Mucosa of descending colon (tissue), 3 donors: ENCODE measurements at places on chromosomes 11 and 22. TPM values are rescaled to one million over a fixed set of nuclear protein-coding genes. Genes with fewer than 3 reads are reported as not detected.

Gene CTSF
- total RNA-seq = 5.8 TPM

Gene OR51B5
- not detected for total RNA-seq

DNA sequence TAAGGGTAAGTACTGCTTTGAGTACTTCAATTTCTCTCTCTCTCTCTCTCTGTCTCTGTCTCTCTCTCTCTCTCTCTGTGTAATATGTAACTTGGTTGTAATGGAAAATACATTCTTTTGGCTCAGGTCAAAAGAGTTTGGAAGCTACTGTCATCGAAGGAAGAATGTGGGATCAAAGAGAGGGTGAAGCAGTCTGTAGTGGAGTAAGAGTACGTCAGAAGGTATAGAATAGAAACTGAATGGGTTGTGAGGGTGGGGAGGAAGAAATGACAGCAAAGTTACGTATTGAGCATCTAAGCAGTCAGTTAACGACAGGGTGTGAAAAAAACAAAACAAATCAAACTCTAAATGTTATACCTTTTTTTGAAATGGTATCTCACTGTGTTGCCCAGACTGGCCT lies 10.0 kb downstream of the NCAM1 start:
- DNase-seq = no peak

DNA sequence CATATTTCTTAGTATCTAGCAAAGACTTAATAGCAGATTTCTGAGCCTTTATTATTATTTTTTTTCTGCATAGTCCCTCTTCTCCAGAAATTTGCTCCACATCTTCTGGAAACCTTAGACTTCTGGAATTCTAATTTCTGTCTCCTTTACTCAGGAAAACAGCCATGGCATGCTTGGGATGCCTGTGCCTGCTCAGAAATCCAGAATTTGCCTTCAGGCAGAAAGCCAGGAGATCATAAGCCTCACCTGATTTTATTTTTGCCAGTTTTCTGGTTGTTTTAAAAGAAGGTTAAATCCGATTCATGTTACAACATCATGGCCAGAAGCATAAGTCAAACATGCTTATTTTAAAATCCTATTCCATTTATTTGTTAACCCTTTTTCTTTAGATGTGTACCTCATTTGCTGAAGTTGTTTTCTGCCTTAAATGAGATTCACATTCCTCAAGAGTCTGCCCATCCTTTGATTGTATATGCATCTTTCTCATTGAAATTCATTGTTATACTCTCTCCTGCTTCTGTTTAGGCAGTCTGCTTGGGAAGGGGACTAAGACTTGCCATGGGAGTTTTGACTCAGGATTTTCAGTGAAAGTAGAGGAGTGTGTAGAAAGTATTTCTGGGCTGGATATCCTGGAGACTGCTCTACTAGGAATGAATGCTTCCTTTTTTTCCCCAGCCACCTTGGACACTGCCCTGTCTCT lies 37.1 kb downstream of the SIK2 start:
- DNase-seq = no peak

DNA sequence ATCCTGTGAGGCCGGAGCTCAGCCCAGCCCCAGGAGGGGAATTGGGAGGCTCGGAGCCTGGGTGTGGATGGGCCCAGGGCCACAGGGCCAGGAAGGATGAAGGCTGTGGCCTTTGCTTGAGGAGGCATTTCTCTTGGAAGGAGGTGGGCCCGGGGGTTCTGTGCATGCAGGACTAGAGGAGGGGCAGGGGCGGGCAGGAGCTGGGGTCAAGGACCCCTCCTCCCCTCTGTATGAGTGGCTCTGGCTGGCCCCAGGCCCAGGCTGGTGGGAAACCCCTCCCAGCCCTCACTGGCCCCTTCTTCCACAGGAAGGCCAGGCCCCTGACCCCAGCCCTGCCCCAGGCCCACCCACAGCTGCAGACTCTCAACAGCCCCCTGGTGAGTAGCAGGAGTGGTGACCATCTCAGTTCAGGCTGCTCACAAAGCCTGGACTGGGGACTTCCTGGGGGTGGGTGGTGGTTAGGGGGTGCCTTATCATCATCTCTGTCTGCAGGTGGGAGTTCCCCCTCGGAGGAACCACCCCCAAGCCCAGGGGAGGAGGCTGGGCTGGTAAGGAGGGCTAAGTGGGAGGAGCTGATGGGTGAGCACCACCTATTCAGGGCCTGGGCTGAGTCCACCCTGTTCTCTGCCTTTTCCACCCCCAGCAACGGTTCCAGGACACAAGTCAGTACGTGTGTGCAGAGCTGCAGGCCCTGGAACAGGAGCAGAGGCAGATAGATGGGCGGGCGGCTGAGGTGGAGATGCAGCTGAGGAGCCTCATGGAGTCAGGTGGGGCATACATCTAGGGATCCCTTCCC lies 6.0 kb downstream of the KCNK7 start:
- DNase-seq = peak; percentile 31

- no peak for DNase-seq
Observed at GRCh38 chr11:106456647-106457046, 379.2 kb downstream of the AASDHPPT start.

DNA sequence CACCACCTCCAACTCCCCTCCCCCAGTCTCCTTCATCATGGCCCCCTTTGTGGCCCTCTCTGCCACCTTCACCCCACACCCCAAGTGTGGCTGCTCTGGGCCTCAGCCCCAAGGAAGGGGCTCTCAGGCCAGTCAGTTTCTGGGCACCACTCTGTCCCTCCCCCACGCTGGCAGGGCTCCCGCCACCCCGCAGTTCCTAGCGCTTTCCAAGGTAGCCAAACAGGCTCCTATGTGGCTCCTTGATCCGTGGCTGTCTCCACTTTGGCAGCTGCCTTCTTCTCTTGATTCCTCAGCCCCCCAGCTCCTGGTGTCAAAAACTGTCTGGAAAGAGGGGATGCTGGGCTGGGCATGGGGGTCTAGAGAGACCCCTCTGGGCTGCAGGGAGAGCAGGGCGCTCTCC lies 10.4 kb upstream of the CACNA1I start:
- no peak for DNase-seq

GRCh38 chr11:131136486-131136885 lies 220.2 kb upstream of the SNX19 start:
- no peak for DNase-seq

DNA sequence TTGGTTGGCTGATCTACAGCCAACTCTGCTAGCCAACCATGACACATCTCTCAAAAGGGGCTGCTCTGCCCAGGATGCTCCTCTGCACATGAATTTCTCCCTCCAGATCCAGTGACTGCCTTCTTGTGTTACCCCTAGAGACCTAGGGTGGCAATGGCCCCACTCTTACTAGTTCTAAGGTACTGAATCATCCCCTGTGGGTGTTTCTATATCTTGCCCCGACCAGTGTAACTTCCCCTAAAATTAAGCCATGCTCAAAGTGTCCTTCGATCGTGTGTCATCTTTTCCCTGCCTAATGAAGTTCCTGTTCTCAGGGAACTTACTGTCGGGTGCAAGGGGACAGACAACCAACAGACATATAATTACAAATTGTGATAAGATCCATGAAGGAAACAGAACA lies 113.3 kb downstream of the FAM76B start:
- no peak for DNase-seq
